Diencephalon (tissue), 1 donor: ENCODE measurements at places on chromosomes 7 and 10. TPM values are rescaled to one million over a fixed set of nuclear protein-coding genes. Genes with fewer than 3 reads are reported as not detected.

The GIMAP2 gene
- total RNA-seq: 6.7 TPM

The GATA3 gene
- 0.69 TPM for total RNA-seq

The SFXN2 gene
- total RNA-seq: 7.6 TPM

The CDCA7L gene
- total RNA-seq: 26.8 TPM

The ANKRD26 gene
- 35.3 TPM for total RNA-seq

The DLX5 gene
- 9.2 TPM for total RNA-seq

The MYH16 gene
- not detected for total RNA-seq
